ENCODE measurements at places on chromosomes 4 and X.

DNA sequence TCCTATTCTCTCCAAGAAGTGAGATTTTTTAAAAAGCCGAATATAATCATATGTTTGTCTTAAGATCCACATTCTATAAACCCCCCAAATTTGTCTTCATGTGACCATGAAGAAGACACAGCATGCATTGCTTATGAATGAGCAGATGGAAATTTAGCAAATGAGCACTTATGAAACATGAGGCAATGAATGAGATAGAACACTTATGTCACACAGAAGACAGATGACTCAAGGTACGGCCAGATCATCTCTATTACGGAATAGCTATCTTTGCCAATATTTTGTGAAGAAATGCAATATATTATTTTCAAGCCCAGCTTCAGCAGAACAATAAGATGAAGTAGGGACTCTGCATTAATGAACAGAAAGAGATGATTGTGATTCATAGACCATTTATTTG is 21.4 kb downstream of the PHEX start:
- DNase-seq: no peak

DNA sequence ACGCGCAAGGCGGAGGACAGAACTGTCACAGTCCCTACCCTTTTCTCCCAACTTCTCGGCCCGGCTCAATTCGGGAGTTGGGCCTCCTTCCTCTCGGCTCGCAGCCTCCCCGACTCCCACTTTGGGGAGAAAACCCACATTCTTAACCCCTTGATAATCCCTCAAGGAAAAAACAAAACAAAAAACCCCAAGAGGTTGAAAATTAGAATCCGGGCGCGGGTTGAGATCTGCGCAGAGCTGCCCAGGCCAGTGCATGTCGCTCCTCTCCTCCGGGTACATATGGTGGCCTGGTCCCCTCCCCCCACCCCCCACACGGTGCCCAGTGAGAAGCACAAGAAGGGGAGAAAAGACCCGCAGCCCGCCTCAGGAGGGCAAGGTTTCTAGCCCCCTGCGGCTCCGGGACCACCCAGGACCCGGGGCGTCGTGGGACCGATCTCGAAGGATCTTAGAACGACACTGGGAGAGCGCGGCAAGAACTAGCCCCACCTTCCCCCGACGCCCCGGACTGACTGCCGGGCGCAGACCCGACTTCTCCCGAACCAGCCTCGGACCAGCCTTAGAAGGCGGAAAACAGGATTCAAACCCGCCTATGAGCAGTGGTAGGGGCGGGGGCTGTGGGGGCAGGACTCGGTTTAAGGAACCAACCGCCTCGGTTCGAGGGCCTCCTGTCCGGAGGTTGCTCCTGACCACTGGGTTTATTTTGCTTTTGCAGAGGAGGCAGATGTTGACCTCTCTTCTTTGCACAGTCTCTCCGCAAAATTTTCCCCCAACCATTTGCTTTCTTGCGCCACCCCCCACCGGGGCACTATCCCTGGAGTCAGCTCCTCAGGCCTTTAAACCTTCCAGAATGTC is 2.5 kb upstream of the PDGFRA start:
- DNase-seq: no peak

GRCh38 chrX:9873360-9873759 is 87.1 kb downstream of the SHROOM2 start:
- no peak for DNase-seq

DNA sequence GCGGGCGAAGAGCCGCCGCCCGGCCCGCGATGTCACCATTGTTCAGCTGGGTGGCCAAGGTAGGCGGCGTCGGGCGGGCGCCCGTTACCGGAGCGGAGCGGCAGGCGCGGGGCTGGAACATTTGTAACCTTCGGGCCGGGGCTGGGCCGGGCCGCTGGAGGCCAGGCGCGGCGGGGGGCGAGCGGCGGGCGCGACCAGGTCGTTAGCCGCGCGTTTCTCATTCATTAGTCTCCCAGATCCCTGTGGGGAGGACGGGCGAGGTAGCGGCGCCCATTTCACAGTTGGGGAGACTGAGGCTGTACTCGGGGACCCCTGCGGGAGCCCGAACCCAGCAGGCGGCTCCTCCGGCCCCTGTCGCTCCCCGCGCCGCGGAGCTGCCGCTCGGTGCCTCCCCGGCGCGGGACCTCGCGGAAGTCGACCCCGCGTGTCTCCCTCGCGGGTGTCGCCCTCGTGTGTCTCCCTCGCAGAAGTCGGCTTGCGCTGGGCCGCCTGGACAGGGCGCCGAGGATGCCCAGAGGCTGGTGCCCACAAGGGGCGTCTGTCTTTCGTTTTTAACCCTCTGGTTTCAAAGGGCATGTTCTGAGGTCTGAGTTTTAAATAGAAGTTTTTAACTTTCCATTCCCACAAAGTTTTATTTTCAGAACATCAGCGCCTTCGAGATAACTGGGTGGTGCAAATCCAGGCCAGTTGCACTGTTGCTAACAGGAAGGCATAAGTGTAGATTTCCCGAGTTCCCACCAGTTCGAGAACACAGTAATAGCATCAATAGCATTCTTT is 17.5 kb downstream of the PTTG2 start:
- peak; percentile 44 for DNase-seq

Measured in GM12878 (cell line).